ENCODE measurements at places on chromosomes 4 and X.

DNA sequence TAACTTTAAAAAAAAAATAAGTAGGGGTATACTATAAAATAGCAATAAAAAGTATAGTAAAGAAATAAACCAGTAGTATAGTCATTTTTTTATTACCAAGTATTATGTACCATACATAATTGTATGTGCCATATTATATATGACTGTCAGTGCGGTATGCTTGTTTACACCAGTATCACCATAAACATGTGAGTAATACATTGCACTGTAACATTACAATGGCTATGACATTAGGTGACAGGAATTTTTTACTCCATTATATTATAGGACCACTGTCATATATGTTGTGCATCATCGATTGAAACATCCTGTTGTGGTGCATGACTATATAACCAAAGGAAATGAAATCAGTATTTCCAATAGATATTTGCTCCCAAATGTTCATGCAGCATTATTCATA lies 176.9 kb upstream of the ARHGAP24 start:
- no peak for DNase-seq

GRCh38 chrX:49627086-49627777 lies 28.4 kb downstream of the GAGE1 start:
- DNase-seq, result no peak

DNA sequence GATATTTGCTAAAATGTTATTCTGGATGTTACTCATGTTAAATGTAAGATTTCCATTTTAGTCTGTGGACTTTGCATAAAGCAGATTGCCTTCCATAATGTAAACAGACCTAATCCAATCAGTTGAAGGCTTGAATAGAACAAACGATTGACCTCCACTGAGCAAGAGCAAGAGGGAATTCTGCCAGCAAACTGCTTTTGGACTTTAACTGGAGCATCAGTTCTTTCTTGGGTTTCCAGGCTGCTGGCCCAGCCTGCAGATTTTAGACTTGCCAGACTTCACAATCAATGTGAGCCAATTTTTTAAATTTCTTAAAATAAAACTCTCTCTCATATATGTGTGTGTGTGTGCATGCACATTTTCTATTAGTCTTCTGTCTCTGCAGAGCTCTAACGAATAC lies 1248.8 kb downstream of the ADGRL3 start:
- no peak for DNase-seq

DNA sequence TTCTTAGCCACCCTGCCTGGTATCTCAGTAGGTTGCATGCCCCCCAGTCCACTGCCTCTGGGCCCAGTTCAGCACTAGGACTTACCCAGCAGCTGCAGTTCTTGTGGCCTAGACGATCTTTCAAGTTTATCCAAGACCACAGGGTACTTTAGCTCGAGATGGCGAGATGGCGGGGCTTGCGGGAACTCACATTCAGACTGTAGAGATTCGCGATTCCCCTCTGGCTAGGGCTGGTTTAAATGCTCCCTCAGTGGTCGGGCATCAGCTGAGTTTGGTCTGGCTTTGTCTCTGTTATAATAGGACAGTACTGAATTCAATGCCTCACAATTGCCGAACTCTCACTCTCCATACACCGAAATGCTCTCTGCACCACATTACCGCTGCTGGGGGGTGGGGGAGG lies 18.4 kb upstream of the RFC1 start:
- no peak for DNase-seq

- DNase-seq, result no peak
Observed at GRCh38 chrX:118225711-118226428, 109.3 kb upstream of the KLHL13 start.

GRCh38 chr4:129246910-129247461 lies 151.0 kb downstream of the C4orf33 start:
- no peak for DNase-seq

- DNase-seq, result no peak
Observed at GRCh38 chr4:153393397-153393796, 48.9 kb downstream of the MND1 start.

DNA sequence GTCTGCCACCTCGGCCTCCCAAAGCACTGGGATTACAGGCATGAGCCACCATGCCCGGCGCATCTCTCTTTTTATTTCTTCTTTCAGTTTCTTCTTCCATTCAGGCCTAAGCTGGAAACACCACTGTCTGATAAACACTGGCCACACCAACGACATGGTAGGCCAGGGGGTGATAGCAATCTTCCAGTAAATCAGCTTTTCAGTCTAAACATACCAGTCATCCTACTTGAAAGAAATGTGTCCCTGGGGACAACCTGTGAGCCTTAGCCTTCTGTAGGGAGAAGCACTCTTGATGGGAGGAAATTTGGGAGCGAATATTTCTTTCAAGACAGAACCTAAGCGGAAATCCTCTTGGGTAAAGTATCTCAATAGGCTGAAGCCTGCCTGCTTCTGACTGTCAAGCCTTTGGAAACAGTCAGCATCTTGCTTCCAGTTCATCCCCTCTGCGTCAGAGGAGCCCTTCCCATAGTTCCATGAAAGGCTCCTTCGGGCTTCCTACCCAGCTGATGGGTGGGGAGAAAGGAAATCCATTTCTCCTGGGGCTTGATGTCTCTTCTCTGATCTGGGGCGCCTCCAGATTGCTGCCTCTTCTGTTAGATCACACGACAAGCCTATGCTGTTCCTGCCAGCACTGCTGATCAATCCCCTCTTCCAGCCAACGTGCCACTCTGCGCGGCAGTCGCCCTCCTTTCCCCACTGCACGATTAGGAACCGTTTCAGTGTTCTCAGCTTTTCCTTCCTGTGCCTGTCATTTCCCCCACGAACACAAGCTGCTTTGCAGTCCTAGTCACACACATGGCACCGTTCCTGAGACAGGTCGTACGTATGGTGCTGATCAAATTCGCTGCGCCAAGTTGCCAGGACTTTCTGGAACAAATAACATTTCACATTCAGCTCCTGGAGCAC lies 49.5 kb upstream of the CBR4 start:
- no peak for DNase-seq

DNA sequence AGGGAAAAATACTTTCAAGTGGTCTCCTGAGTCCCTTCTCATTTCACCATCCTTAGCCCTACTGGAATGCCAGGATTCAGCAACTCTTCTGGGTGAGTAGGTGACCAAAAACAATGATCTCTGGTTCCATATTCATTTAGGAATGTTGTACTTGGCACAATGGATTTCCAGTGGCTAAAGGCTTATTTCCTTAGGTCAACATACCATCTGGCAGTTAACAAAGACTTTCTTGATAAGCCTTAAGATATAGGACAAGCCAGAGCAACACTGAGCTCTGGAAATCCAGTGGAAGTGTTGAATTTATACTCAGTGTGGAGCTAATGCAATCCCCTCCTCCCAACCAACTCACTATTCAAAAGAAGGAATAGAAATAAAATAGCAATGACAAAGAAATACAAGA lies 139.4 kb upstream of the EMCN start:
- DNase-seq, result no peak

DNA sequence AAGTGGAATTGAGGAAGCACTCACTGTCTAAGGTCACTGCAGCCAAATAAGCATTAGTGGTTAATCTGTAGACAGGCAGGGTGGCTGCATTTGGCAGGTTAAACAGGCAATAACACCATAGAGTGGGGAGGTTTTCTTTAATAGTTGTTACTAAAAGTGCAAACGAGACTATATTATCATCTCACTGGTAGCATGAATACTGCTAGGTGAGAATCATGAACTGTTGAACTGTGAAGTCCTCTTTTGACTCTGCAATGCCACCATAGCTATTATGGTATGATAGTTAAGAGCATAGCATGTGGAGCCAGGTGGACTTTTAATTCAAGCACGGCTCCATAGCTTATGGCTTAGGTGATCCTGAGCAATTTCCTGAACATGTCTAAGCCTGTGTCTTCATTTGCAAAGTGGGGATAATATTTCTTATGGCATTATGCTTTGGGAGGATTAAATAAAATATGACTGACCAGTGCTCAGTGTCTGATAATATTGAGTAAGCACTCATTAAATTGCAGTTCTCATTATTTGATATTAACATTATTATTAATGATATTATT lies 235.6 kb upstream of the HHIP start:
- DNase-seq, result no peak

GRCh38 chrX:76147106-76147505 lies 25.8 kb upstream of the PBDC1 start:
- no peak for DNase-seq

DNA sequence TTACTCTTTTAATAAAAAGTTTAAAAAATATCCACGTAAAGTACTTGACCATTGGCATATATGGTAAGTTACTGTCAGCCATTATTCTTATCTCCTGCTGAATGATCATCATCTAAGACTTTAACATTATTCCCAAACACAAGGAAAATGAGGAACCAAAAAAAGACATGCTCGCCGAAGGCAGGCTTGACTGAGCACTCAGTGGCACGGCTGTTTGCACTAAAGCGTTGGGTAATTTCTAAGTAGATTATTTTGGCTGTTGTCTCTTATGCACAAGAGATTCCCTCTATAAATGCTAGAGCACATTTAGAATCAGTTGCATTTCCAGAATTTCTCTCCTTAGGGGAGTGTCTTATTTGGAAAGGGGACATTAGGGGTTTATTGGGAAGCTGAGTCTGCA lies 82.8 kb downstream of the CHRNA9 start:
- no peak for DNase-seq

DNA sequence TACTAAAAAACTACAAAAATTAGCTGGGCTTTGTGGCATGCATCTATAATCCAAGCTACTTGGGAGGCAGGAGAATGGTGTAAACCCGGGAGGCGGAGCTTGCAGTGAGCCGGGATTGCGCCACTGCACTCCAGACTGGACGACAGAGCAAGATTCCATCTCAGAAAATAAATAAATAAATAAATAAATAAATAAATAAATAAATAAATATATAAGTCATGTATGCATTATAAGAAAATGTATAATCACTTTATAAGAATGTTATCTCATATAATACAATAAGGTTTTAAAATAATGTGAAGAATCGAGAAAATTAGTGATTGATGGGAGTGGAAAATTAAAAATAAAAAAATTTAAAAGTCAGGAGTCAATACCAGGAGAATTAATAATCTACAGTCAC lies 127.5 kb downstream of the GALNTL6 start:
- DNase-seq, result no peak

DNA sequence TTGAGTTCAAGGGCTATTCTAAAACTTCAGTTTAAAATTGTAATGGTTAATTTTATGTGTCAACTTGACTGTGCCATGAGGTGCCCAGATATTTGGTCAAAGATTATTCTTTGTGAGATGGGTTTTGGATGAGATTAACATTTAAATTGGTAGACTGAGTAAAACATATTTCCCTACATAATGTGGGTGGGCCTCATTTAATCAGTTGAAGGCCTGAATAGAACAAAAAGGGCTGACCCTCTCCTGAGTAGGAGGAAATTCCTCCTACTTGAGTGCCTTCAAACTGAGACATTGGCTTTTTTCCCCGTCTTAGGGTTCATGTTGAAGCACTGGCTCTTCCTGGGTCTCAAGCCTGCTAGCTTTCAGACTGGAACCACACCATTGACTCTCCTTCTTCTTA lies 89.6 kb upstream of the FAM9A start:
- DNase-seq, result no peak

DNA sequence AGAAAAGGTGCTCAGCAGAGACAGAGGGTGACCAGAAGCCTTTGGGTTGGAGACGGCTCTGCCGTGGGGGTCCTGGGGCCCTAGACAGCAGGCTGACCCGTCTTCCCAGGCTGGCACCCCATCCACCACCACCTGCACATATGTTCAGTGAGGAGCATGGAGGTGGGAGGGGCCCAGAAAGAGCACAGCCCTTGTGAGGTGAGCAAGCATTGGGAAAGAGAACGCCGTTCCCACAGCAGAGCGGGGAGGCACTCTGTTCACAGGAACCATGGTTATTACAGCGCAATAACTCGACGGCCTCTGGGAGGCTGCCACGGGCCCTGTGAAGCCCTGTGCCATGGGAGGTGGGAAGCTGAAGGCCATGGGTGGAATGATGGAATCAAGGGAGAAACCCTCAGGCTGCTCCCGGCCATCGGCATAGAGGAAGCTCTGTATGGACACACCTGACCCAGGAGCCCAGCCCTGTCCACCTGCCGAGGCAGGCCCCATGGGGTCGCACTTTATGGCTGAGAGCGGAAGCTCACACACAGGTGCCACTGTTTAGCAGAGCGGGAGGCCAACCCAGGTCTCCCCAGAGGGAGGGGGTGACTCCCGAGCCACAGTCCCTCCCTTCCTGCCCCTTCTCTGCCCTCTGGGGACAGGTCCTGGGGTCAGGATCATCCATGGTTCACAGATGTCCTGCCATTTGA lies 93.5 kb upstream of the AFAP1 start:
- DNase-seq, result no peak

GRCh38 chr4:76224171-76224570 lies 10.5 kb upstream of the SCARB2 start:
- DNase-seq, result no peak

DNA sequence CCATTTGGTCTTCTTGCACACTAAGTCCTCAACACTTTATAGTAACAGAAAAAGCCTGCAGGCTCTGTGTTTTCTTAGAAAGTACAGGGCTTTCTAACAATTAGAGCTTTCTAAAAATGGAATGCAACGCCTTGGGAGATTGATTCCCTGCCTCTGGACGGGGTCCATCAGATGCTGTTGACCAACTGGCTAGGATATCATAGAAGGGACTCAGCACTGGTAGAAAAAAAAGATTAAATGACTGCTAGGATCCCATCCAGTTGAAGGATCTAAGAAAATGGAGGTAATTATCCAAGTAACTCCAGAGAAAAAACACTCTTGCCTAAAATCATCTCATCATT lies 39.5 kb downstream of the USP46 start:
- DNase-seq, result no peak

GRCh38 chr4:5747738-5748375 lies 36.9 kb downstream of the EVC start:
- DNase-seq, result no peak

DNA sequence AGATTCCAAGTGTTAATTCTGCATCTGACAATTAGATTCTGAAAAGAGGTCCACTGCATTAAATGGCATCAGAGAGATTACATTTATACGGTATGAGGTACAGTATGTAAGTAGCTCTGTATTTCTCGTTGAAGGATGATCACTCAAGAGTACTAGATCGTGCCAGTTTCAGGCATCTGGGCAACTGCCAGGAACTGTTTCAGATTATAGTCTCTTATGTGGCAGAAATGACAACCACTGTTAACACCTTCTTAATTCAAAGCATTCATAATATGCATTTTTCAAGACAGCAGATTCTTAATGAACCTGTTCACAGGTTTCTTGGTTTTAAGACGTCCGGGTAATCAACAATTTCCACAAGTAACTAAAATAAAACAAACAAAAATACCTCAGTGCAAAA lies 1.6 kb downstream of the ANKRD50 start:
- no peak for DNase-seq

DNA sequence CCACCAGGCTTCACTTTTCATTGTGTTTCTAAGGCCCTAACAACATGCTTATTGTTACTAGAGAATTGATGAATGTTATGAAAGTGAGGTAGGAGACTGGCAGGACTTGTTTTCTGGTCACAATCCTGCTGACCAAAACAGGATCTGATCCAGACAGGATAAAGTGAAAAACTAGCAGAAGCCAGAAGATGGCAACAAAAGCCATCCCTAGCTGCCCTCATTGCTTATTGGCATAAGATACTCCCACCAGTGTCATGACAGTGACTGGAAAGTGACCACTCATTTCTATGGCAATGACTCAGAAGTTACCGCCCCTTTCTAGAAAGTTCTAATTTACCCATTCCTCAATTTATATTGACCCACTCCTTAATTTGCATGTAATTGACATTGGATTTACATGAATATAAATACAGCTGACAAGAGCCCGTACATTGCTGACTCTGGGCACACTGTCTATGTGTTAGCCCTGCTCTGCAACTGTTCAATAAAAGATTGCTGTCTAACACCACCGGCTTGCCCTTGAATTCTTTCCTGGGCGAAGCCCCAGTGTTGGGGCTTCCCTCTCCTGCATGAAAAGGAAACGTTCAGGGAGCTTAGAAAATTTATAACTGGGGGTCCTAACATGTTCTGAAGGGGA lies 30.0 kb upstream of the FGG start:
- no peak for DNase-seq
